ENCODE measurements at places on chromosomes 1 and 21.

GRCh38 chr21:14260174-14260764 is 44.3 kb downstream of the RBM11 start:
- DNase-seq, result no peak

DNA sequence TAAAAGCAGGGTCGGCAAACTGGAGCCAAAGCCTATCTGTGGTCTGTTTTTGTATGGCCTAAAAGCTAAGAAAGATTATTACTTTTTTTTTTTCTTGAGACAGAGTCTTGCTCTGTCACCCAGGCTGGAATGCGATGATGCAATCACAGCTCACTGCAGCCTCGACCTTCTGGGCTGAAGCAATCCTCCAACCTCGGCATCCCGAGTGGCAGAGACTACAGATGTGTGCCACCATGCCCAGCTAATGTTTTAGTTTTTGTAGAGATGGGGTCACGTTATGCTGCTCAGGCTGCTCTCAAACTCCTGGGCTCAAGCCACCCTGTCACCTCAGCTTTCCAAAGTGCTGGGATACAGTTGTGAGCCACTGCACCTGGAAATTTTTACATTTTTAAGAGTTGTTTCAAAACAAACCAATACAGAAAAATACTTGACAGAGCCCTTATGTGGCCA is 6.5 kb upstream of the GLRX2 start:
- no peak for DNase-seq

DNA sequence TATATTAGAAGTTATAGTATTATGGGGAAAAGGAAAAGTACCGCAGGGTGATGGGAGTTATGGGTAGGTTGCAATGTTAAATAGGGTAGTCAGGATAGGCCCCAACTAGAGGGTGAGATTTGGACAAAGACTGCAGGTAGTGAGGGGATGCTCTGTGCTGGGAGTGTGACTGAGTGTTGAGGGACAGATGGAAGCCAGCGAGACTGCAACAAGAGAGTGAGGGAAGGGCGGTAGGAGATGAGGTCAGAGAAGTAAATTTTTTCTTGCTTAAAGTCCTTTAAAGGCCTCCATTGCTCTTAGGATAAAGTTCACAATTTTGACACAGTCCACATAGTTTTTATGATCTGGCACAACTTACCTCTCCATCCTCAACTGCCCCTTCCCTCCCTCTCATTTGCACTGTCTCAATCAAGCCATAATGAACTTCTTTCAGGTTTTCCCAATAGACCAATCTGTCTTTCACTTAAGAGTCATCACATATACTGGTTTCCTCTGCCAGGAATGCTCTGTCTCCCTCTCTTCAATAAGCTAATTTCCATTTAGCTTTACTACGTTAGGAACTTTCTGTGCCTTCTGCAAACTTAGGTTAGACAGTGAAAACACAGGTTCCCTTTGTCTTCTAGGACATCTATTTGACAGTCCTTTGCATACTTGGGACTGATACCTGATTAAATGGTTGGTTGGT is 237.7 kb upstream of the CACYBP start:
- DNase-seq, result no peak

DNA sequence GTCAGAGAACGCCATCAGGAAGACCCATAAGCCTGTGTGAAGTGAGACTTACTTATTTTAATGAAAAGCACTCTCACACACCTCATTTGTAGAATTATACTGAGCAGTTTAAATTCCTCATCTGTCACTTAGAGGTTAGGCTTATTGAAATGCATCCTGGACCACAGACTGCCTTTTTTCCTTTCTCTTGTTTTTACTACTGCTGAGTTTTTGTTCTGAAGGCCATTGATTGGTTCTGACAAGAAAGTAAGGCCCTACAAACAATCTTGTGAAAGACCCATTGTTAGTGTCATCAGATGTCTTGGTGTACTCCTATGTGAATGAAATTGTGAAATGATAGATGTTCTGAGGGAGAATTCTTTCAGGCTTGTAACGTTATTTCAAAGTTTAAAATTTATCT is 1343.3 kb upstream of the ADGRL2 start:
- DNase-seq, result no peak

- no peak for DNase-seq
Measured at GRCh38 chr1:228367798-228368791, 38.5 kb downstream of the TRIM11 start.

Measured in stimulated activated CD8-positive, alpha-beta memory T cell treated with anti-CD3 and anti-CD28 coated beads, Interleukin-4, amount 100 ng/mL, for 48 hours (primary cell).